ENCODE measurements at places on chromosomes 6 and 20.

GRCh38 chr6:131062241-131063027, 611 bp downstream of the EPB41L2 start:
- DNase-seq, result peak; percentile 0

GRCh38 chr6:42378125-42378524, 73.6 kb downstream of the TRERF1 start:
- DNase-seq, result no peak

- no peak for DNase-seq
Observed at GRCh38 chr20:17457588-17458190, 73.5 kb downstream of the BFSP1 start.

- DNase-seq, result no peak
Observed at GRCh38 chr6:16743664-16744210, 17.5 kb downstream of the ATXN1 start.

DNA sequence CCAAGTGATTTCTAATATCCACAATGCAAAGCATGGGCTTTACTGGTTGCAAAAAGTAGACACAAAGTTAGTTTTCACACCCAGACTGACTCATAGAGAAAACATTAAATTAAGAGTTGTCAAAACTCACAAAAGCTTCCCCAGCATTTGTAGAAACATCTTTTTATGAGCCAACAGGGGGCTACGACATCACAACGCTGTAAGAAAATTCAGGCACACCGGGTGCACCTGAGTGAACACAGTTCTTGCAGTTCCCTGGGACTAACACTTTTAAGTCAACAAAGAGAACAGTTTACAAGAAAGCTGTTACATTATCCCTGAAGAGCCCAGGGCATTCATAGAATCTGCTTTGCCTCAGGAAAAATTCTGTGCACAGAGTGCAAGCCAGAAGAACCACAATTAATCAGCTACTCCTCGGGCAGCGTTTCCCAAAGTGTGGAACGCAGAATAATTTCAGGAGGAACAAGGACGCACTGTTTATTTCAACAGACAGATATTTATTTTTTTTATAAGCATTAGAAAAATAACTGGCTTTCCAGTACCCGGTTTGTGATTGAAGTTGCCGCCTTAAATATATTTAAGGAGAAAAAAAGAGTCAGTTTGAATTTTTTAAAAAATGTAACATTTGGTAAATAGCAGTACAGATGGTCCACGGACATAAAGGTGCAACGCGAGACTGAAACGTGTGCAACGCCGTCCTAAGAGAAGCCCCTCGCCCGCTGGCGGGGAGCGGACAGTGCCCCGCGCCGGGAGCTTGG, 1.2 kb downstream of the NCOA5 start:
- DNase-seq, result no peak

DNA sequence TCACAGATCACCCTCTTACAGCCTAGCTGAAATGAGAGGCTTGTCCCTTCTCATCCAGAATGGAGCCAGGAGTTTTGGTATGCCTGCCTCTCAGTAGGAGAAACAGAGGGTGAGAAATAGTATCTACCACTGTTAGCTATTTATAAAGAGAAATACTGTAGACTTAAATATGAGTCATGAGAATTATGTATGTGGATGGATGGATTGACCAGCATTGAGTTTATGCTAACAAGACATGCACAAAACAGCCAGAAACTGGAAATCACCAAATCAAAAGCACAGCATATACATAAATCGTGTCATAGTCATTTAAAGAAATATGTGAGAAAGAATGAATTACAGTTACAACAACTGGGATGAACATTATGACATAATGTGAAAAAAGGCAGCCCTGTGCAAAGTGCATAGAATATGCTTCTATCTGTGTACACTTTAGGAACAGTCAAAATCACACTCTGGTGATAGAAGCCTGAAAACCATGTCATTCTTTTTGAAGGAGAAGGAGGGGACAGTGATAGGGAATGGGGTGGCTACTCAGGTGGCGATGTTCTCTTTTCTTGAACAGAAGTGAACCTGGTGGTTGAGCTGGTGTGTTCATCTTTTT, 79.8 kb upstream of the KIF25 start:
- DNase-seq, result no peak

- no peak for DNase-seq
Observed at GRCh38 chr6:13013681-13014503, 297.3 kb downstream of the PHACTR1 start.

DNA sequence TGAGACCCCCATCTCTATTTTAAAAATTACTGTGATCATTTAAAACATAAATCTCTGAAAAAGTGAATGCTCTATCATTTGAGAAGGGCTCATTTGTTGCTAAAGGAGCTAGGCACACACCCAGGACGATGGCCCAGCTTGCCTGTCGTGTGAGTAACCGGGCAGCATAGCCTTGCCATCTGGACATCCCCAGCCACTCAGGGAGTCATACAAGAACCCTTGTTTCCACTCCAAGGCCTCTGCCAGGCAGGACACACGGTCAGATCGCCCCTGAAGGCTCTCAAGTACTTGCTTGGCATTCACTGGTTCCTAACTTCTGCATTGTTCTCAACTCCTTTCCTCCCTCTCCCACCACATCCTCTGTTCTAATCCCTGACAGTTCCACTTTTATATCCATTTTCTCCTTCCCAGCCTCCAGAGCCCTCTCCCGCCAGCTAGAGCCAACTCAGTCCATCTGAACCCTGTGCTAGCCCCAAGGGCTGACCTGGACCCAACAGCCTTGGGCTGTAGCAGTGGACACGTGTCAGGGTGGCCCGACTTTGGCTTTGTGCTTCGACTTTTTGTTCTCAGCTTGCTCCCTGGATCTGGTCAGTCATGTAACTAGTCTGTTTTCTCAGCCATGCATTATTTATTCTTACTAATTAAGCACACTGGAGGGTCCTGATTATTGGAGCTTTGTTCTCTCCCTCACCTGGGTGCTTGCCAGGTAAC, 15.7 kb upstream of the EZR start:
- DNase-seq, result no peak

DNA sequence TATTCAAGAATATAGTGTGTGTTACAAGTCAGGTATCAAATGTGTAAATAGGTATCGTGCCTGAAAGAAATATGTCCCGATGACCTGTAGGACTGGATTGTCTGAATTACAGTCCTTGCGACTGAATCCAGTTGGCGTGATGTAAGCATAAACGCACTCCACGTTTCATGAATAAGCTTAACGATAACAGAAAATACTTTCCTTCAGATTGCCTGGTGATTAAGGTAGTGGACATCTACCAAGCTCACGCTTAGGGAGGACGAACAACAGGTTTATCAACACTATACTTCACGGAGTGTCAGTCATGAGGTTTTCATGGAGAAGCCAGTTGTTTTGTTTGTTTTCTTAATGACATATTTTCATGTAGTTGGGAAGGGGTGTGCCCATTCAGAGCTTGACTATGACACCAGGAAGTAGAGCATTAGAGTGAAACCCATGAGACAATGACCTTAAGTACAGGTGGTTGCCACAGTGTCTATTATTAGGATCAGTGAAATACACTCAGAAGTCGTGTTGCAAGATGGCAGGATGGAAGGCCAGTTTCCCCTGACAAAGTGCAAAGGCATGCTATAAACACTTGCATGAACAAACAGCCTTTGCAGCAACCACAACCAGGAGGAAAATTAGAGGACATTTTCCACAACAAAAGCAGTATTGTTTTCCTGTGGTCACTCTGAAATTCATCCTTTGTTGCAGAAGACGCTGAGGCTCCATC, 305.8 kb upstream of the PRDM1 start:
- no peak for DNase-seq

GRCh38 chr20:44756011-44756688, 10.5 kb downstream of the KCNK15 start:
- DNase-seq, result no peak

- no peak for DNase-seq
Observed at GRCh38 chr20:43751167-43752050, 24.6 kb upstream of the GTSF1L start.

GRCh38 chr6:23696992-23697391, 429.0 kb upstream of the NRSN1 start:
- DNase-seq, result no peak

GRCh38 chr6:16844183-16844582, 82.9 kb upstream of the ATXN1 start:
- DNase-seq, result no peak

- DNase-seq, result no peak
Observed at GRCh38 chr6:109579361-109579760, 96.3 kb upstream of the ZBTB24 start.

GRCh38 chr6:160106701-160107100, 14.9 kb upstream of the SLC22A1 start:
- DNase-seq, result no peak

GRCh38 chr6:36289281-36289878, 19.5 kb downstream of the PNPLA1 start:
- no peak for DNase-seq

DNA sequence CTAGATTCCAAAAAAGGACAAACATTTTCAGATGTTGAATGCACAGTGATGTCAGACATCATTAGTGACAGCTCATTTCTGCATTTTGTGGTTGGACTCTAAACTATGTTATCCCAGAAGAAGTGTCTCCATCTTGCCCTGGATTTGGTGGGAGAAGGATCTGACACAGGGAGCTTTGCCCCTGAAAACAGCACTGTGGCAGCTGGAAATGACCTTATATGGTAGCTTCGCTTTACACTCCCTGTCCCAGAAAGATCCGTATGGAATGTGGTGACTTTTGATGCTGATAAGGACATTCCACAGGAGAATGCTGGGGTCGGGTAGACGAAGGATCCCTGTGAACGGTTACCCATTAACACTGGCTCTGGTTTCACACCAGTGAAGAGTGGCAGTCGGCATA, 87.2 kb upstream of the EDN1 start:
- no peak for DNase-seq

DNA sequence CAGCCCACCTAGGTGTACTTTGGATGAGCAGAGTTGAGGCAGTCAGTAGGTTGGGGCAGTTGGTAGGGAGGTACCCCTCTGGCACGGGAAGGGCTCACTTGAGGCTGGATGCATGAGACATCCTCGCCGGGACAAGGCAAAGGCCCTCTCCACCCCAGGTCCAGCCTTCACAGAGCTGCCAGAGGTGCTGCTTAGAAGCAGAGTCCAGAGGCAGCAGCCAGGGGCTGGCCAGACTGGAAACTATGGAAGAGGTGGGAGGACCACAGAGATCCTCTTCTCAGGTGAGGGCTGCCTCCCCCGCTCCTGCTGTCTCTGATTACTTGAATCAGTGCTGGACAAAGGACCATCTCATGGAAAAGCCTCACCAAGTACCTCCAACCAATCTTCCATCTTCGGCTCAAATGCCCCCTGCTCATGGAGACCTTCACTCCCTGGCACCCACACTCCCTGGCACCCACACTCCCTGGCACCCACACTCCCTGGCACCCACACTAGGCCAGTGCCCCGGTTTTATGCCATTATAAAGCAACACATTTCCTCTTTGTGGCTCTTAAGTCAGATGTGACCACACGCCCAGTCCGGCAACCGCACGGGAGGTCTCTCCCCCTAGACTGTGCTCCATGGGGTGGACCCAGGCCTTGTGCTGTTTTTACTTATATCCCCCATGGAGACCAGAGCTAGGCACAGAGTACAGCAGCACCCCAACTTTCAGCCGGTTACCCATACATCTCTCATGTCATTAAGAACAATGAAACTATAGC, 100.1 kb downstream of the YTHDF1 start:
- DNase-seq, result no peak

- DNase-seq, result no peak
Observed at GRCh38 chr20:32686530-32687179, 12.9 kb upstream of the C20orf203 start.

DNA sequence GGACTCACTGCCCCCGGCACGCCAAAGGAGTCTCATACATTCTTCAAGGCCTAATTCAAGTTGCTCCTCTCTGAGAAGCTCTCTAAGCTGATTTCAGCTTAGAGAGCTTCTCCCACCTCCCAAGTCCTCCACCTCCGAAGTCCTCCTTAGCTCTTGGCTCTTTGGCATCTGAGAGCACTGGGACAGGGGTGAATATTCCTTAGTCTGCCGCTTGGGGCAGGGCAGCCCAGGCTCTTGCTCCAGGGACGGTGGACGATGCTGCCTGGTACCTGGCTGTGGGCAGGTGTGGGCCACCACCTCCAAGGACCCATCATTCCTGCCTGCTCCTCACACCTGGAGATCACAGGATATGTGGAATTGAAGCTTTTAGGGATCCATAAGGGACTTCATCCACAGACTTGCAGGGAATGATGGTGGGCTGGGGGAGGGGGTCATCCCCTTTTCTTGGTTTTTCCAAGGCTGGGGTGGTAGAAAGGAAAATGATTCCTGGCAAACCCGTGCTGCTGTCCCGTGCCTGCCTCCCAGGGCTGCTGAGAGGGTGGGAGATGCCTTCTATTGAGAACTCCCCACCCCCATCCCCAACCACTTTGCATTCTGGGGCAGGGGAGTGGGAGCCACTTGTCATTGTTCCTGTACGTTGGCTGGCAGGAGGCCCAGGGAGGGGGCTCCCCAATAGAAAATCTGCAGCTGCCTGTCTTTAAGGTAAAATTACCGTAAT, 57.4 kb downstream of the ARHGAP40 start:
- DNase-seq, result peak; percentile 5

- no peak for DNase-seq
Observed at GRCh38 chr6:124147621-124148020, 344.0 kb downstream of the NKAIN2 start.

DNA sequence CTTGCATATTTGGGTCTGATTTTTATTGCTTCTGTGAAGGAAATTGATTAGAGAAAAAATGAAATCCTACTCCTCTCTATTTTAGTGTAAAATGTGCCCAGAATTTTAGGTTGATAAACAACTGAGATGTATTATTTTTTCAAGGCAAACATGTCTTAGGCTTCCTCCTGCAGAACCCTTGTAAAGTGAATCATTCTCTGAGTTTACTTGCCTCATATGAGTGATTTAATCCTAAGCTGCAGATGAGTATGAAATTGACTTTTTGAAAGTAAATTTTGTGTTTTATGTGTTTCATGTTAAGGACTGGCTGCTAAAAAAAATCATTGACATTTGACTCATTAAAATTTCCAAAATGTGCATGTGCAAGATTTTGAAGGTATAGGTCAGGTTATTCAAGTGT, 138.5 kb upstream of the PHACTR1 start:
- no peak for DNase-seq

DNA sequence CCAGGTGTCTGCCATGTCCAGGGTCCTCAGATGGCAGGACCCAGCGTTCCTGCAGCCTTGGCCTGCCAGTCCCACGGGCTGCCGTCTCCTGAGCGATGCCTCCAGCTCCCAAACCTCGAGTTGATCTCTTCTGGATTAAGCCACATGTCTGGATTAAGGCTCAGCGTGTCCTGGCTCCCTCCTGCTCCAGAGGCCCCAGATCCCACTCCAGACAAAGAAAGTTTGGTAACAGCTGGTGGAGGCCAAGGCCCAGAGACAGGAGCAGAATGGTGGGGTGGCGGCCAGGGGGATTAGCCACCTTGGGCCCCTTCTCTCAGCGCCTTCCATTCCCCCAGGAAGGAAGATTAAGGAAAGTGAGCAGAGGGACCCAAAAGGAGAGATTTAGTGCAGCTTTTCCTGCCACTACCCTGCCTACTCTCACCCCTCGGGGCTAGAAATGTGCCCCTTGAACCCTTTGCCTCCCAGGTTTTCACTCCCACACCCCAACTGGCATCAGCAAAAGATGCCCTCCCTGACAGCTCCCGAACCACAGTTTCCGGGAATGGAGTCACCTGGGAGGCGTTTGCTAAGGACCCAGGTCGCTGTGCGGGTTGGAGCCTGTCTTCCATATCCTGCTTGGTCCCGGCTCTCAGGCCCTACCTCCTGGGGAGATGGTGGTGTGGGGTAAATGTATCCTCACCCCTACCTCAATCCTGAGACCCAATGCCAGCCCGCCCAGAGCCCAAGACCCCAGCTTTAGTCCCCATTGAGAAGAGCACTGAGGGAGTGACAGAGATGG, 6.9 kb downstream of the SPDEF start:
- DNase-seq, result no peak

Measured in T follicular helper cell (primary cell).